Activated CD4-positive, alpha-beta memory T cell treated with anti-CD3 and anti-CD28 coated beads for 36 hours (primary cell): ENCODE measurements at places on chromosomes 6 and 20.
A peak's percentile ranks its signal among the peaks of the same experiment; 100 is the strongest.

- DNase-seq = no peak
Measured at GRCh38 chr20:6921717-6922386, 154.4 kb downstream of the BMP2 start.

DNA sequence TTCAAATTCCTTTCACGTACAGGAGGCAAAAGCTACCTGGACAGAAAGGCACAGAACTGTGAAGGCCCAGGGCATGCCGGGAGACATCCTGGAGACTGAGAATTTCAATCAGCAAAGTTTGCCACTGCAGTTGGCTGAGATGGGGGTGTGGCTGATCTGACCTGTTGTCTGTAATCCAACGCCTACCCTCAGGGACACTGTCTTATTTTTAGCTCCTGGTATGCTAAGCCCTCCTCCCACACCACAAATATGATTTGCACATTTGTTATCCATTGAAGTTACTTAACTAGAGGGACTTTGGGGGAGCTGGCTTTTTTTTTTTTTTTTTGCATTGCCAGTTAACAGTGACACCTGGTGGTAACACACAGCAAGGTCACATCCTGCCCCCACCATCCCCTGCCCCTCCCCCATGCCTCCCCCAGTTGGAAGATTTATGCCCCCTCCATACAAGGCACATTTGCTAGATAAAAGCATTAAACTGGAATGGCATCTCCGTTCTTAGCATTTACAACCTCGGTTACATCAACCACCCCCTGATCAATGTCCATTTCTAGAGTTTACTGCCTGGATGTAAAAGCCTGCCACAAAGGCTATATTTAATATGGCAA, 40.4 kb downstream of the TTI1 start:
- DNase-seq = peak; percentile 27

DNA sequence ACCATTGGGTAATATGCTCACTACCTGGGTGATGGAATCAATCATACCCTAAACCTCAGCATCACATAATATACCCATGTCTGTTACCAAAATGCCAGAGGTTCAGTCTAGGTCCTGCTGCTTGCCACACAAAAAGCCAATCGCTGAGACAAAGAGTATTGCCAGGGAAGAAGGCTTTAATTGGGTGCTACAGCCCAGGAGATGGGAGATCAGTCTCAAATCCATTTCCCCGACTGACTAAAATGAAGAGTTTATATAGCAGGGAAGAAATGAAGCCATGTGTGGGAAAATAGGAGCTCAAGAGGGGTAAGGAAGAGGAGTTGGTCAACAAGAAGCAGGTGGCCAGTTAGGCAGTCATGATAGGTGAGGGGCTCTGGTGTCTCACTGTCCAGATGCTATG, 149.6 kb downstream of the QRSL1 start:
- no peak for DNase-seq

DNA sequence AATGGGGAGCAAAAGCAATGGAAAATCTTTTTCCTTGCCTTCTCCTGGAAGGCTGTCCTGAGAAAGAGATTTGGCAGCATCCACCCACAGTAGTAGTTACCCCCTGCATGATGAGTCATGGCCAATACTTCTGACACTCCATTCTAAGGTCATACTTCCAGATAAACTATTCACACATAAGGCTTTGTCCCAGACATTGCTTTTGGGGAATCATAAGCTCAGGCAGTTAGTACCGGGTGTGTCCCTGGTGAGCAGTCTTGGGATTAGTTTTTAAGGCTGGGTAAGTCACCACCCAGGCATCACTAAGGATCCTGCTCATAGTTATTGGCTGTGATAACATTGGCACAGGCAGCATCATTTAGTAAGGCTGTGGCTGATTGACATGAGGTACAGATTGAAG, 160.6 kb upstream of the GGTLC1 start:
- DNase-seq = no peak

DNA sequence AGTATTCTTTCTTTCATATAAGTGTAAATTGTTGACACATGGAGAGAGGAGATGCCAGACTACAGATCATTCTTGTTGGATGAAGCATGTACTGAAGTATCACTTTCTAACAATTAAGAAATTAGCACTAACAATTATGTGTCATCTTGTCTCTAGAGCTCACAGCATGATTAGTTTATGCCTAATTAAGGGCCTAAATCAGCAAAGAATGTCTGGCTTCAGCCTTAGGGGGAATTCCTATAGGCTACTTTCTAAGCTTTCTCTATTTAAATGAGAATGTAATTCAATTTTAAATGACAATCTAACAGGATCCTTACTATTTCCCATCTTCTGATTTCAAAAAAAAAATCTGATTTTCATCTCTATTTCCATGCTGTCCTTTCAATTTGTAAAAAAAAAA, 371.0 kb downstream of the EPHA7 start:
- no peak for DNase-seq

DNA sequence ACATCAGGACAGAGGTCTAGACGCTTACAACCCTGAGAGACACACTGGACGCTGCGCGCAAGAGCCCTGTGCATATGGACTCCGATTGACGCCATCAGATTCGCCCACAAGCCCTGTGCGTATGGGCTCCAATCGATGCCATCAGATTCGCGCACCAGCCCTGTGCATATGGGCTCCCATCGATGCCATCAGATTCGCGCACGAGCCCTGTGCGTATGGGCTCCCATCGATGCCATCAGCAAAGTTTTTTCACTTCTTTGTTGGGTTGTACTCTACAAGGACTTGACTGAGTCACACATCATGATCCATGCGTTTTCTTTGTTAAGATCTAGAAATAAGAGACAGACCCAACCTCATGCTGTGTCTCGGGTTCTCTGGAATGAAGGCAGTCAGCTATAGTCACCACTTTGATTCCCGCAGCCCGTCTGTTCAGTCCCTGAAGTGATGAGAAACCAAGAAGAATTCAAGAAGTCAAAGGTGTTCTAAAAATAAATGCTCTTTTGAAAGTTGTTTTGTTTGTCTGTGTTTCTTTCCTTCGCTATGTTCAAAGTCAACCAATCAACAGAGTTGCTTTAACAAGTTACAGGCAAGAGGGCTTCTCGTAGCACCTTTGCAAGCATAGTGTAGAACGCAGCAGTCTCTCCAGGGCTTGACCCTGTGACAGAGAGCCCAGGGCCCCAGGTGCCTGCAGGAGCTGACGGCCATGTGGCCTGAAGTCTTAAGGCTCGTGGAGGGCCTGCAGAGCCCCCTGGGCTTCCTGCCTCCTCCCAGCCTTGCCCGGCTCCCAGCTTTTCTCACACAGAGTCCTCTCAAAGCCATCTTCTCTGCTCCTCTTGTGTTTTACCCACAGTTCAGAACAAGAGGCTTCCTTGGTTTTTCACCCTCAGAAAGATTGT, 7.9 kb downstream of the RPS6KA2 start:
- no peak for DNase-seq

GRCh38 chr6:71460933-71461332, 172.3 kb downstream of the OGFRL1 start:
- DNase-seq = no peak

DNA sequence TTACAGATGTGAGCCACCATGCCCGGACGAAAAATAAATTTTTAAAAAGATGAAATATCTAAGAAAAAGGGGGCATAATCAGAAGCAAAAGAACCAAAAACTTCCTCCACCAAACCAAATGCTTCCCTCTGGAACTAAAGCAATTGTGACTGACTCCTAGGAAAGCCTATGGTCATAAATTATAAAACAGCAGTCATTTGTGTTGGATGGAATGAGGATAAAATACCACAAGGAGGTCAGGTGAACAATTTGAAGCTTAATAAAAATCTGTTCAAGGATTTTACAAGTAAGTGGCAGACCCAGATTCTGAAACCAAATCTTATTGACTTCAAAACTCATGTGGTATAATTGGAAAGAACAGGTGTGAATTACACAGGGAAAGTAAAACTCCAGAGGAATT, 114.5 kb downstream of the KIF13A start:
- no peak for DNase-seq

DNA sequence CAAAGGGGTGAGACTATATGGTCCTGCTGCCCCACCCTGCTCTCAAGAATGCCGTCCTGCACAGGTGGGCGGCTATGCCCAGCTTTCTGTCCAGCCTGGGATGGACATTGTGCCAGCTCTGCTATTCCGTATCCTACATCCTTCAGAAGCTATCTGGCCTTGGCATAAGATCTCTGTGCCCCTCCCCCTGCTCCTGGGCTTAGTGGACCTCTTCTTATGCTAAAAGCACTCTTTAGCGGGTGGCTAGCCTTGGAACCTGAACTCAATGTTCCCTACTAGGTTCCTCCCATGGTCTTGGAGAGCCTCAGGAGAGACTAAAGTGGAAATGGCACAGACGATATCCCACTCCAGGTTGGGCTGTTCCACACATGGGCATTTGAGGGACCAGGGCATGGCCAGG, 22.5 kb downstream of the SCUBE3 start:
- DNase-seq = no peak

- DNase-seq = no peak
Measured at GRCh38 chr6:25973923-25974555, 11.4 kb downstream of the TRIM38 start.

DNA sequence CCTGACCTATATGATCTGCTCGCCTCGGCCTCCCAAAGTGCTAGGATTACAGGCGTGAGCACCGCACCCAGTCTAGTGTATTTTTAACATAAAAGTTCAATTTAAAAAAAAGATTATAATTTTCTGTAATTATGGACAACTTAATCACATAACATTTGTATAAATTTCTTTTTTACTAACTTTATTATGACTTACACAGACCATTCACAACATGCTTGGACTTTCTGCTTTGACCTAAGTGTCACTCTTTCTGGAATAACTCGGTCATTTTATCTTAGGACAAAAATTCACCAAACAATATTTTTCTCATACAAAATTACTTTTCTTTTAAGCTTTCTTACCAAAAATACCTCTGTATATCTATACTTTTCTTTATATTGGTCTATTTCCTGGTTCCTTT, 15.4 kb upstream of the IL22RA2 start:
- no peak for DNase-seq

DNA sequence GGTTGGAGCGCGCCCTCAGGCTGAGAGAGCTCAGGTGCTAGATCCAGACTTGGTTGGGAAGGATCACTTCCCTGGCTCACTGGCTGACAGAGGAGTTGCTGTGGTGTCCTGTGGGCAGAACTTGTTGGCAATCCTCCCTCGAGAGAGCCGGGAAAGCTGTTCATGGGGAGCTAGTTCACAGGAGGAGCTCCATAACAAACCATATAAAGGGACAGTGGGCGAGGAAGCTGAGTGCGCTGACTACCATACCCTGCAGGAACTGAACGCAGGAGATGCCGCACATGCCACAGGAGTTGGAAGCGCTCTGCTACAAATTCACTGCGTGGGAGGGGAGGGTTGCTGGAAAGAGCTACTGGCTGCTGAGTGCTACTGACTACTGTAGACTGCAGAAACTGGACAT, 243.2 kb downstream of the OGFRL1 start:
- DNase-seq = no peak

DNA sequence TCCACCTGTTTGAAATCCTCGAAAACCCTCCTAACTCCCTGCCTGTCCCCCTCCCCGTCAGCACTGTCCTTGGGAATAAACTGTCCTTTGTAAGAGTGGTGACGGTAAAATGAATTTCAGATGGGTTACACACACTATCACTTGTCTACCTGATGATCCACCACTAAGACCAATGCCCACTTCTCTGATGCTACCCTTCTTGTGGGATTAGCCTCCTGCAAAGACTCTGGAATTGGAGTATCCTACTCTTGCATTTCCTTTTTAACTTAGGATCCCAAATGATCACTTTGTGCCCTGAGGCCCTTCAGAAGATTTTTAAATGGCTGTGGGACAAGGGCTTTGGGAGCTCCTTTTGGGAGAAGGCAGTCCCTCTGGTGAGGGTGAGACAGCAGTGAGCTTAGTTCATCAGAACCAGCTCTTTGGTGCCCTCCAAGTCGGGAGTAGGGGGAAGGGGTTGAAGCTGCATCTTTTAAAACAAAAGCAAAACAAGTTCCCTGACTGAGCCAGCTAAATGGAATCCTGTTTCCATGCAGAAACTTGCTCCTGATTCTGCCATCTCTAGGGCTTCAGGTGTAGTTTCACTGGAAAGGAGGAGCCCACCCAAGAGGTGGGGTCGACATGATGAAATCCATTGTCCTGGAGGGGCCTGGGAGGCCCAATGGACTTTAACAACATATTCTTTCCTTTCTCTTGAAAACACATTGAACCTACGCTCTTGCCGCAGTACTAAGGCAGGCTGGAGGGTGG, 86.5 kb downstream of the ASXL1 start:
- no peak for DNase-seq

DNA sequence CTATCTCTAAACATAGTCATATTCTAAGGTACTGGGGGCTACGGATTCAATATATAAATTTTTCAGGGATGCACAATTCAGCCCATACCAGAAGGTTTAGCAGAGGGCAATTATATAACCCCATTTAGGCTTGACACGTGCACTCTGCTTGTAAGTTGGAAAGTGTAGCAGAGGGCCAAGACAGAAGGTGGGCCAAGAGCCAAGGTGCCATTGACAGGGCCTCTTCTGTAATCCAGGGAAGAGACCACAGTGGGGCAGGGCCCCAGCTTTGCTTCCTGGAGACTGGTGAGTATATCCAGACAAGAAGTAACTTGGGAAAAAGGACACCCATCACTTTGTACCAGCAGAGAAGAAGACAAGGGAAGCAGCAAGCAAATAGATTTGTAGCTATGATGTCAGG, 672.4 kb upstream of the MARCKS start:
- no peak for DNase-seq

GRCh38 chr20:8722277-8722928, 346.5 kb upstream of the PLCB4 start:
- DNase-seq = peak; percentile 13

DNA sequence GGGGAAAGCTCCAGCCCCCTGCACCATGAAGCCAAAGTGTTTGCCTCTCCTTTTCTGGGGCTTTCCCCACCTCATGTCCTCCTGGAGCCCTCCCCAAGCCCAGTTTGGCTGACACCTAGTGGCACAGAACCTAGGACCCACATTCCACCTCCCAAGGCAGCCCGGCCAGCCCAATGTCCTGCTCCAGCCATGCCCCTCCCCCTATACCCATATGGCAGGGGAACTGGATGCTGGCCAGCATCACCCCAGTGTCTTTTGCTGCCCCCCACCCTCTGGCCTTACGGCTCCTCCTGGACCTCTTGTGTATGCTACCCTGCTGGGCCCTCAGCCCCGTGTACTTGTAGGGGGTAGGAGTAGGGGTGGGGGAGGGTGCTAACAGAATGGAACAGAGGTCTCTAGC, 170.1 kb downstream of the KIF6 start:
- DNase-seq = no peak

GRCh38 chr6:82396964-82397751, 33.5 kb downstream of the TPBG start:
- no peak for DNase-seq

DNA sequence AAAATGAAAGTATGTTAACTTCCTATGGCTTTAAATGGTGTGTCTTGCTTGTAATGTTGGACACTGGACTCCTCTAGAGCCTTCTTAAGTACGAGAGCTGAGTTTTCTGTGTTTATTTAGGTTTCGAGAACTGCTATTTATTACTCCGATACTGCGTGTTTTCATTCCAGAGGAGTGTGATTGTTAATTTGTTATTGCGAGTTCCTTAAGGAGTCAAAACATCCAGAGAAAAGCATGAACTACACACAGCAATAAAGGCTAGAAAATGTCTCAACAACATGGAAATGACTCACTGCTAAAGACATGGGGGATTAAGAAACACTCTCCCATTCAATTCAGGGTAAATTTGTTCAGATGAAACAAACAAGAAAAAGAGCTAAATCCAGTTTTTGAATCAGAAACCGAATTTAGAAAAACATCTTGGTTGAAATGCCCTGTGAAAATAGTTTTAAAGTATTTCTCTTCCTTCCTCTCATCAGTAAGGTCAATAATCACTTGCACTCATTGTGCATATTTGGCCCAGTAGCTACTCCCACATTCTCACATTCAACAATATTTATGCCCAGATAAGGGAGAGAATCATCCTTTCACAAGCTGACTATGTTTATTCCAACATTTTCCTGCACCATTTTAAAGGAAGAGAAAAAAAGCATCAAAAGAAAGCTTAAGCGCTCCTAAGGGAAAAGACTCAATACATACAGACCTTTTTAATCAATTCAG, 36.0 kb downstream of the ATXN1 start:
- DNase-seq = no peak
